ENCODE measurements at places on chromosomes 12 and 14.
A peak's percentile ranks its signal among the peaks of the same experiment; 100 is the strongest.

DNA sequence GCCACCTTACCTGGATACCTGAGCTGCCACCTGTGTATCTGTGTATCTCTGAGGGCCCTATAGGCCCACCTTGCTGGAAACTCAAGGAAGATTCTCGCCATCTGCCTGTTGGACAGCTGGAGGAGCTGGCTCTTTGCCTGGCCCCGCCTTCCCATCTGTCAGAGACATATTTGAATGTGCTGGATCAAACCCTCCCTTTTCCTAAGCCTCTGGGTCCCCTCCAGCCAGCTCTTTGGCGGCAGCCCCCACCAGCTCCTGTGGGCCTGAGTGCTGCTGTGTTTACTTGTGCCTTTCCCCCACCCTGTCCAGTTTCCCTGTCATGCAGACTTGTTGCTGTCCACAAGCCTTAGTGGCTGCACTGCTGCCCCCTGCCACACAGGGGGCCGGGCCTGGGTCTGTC, 55.9 kb upstream of the SRSF5 start:
- no peak for DNase-seq

GRCh38 chr12:93943780-93944179, 204.6 kb upstream of the PLXNC1 start:
- DNase-seq = no peak

- DNase-seq = no peak
Measured at GRCh38 chr14:99674776-99675381, 9.2 kb upstream of the CYP46A1 start.

DNA sequence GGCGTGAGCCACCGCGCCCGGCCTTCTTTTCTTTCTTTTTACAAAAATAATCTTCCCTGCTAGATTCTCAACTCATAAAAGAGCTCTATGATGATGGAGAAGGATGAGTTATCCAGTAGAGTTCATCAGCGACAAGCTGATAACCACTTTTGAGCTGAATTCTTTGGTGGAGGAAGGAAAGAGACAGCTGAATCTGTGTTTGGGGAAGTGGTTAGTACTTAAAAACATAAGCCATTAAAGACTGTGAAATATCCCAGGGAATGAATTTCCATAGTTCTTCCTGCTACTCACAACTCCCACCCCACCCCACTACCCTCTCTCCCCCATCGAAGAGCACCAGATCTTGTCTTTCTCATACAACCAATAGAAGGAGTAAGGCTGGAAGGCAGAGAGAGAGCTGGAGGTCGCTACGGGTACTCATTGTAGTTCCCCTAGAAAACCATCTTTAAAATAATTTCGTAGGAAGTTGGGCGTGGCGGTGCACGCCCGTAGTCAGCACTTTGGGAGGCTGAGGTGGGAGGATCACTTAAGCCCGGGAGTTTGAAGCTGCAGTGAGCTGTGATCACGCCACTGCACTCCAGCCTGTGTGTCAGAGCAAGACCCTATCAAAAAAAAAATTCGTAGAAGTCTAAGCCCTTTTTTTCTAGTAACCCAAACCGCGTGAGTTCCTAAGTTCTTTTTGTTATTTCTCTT, 647 bp upstream of the ESPL1 start:
- DNase-seq = peak; percentile 24

DNA sequence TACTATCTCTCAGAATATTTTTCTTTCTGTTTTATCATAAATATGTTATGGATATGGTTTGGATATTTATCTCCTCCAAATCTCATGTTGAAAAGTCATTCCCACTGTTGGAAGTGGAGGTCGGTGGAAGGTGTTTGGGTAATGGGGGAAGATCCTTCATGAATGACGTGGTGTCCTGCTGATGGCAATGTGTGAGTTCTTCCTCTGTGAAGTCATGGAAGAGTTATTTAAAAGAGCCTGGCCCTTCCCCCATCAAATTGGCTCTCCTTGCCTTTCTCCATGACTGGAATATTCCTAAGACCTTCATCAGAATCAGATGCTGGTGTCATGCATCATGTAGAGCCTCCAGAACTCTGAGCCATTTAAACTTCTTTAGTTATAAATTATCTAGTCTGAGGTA, 1291.6 kb downstream of the FSCB start:
- no peak for DNase-seq

DNA sequence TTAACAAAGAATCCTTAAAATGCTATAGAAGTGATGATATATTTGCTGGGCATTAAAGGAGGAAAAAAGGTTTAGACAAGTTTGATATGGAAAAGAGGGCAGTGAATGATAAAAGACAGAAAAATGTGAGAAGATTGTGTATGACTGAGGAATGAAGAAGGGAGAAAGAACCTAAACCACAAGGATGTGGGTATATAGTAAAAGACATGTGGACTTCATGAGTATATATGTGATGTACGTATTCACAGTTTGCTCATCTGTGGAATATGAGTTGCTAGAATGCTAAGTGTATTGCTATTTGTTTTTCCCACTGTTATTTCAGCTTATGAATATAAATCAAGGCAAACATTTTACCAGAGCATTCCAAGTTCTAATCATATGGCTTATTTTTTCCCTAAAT, 2.1 kb upstream of the SLC16A7 start:
- DNase-seq = no peak

DNA sequence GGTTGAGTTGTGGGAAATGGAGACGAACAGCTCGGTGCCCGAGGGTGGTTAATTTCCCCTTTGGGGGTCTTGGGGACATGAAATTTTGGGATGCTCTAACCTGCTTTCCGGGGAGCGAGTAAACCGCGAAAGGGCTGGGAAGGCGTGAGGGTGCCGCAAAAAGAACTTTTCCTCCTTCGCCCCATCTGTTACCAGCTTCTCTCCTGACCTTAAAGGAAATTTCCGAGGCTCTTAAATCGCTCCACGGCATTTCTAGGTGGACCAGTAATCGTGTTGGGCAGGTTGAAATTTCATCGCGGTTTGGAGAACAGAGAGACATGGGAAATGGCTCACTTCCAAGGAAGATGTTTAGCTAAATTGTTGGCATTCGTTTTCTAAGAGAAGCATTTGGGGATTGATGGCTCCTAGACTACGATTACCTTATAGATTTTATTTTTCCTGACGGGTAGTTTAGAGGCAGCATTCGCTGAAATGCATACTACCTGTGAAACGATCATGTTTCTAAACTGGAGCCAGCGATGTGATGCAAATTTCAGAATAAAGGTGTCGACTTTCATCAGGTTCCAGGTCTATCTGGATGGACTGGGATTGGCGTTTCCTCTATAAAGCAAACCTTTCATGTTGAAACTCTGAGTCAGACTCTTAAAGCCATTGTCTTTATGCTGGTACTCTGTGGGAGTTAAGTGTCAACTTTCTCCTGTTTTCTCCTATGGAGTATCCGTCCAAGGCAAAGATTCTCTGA, 414.5 kb downstream of the PCNX1 start:
- DNase-seq = no peak

DNA sequence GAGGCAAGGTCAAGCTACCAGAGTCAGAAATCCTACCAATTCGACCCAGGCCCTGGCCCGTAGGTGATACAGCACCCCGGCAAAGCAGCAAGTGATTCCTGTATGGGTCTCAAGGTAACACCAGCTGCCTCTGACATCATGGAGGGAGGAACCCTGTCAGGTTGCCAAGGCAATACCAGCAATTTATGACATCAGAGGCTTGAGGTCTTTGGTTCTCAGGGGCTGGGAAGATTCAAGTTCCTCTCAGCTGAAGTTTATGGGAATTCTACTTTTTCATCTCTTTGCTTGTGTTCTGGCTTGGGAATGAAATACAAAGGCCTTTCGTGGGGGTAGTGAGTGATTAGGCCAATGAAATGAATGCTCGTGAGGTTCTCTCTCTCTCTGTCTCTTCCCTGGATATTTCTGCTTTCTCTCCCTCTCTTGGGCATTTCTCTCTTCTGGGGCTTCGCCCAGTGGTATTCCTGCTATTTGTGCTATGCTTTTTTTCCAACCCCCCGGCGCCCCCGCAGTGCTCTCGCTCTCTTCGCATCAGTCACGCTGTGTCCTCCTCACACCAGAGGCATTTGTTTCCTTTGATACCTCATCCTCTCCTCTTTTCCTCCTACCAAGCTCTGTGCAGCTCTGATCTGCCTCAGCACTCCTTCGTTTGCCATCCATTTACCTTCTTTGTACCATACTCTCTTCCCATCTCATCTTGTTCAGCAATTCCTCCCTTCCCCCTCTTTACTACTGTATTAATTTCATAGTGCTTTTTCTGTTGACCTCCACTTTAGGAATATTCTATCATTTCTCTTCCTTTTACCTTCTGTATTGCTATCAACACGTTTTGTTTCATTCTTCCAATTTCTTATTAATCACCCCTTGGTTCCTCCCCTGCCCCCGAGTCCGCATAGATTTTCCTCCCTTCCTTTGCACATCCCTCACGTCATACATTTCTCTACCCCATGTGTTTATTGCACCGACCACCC, 2.9 kb downstream of the ZFHX2 start:
- DNase-seq = no peak

DNA sequence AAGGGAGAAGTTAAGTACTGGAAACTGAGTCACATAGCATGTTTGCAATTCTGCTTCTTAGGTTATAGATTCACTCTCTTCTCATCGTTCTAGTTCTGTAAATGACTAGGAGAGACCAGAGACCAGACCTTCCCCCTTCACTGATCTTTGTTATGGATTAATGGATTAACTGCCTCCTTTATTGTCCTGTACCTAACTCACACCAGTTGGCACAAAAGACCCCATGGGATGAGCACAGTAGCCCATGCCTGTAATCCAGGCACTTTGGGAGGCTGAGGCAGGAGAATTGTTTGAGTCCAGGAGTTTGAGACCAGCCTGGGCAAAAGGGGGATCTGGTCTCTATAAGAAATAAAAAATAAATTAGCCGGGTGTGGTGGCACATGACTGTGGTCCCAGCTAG, 20.8 kb downstream of the BCAT1 start:
- DNase-seq = no peak

DNA sequence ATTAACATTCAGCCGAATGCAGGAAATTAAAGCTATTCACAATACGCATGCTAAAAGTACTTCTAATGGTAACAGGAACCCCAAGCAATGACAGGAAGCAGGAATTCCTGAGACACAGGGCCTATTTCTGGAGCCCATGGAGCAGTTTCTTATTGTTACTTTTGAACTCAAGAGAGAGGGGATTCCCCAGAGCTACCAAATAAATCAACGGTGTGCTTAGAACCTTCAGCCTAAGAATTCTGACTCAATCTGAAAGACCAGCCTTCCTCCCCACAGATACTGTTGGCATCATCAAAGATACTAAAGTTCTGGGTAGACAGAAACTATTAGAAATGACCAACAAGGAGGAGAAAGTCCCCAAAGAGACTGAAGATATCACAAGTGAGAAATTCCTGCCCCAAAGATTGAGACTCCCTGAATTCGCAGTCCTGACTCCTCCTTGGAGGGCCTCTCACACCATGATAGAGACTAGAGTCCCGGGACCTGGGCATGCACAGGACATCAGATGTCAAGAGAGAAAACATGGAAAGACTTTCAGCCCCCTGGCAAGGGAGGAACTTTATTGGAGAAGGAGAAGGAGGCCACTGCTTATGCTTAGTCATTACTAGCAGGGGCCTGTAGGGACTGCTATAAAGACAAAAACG, 32.7 kb downstream of the RTRAF start:
- DNase-seq = no peak

- DNase-seq = no peak
Measured at GRCh38 chr12:76470028-76470939, 89.3 kb downstream of the OSBPL8 start.

GRCh38 chr14:34318014-34318413, 144.0 kb downstream of the SPTSSA start:
- DNase-seq = no peak

GRCh38 chr12:92110083-92110640, 35.5 kb downstream of the BTG1 start:
- no peak for DNase-seq

DNA sequence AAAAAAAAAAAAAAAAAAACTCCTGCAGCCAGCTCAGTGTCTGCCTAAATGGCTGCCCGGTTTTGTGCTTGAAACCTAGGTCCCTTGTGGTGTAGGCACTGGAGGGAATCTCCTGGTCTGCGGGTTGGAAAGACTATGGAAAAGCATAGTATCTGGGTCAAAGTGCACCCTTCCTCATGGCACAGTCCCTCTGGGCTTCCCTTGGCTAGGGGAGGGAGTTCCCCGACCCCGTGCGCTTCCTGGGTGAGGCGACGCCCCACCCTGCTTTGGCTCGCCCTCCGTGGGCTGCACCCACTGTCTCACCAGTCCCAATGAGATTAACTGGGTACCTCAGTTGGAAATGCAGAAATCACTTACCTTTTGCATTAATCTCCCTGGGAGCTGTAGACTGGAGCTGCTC, 14.3 kb downstream of the PTCSC3 start:
- no peak for DNase-seq

- peak; percentile 88 for DNase-seq
Measured at GRCh38 chr12:1594261-1595025, at the start of gene FBXL14. Gene FBXL14, minus strand, starts transcription at chr12:1594581. Its CDS starts 515 bp downstream, at chr12:1594066.

- DNase-seq = no peak
Measured at GRCh38 chr12:92729773-92730305, 27.1 kb downstream of the PLEKHG7 start.

GRCh38 chr12:104683831-104684503, 227.2 kb downstream of the CHST11 start:
- DNase-seq = peak; percentile 2

GRCh38 chr12:107335802-107336570, 242.6 kb upstream of the CRY1 start:
- DNase-seq = no peak

GRCh38 chr14:90400904-90401561, 4.2 kb downstream of the CALM1 start:
- no peak for DNase-seq

GRCh38 chr14:99602054-99602787, 1.8 kb downstream of the CCDC85C start:
- DNase-seq = no peak

GRCh38 chr12:78229591-78230101, 399.0 kb downstream of the NAV3 start:
- DNase-seq = no peak

DNA sequence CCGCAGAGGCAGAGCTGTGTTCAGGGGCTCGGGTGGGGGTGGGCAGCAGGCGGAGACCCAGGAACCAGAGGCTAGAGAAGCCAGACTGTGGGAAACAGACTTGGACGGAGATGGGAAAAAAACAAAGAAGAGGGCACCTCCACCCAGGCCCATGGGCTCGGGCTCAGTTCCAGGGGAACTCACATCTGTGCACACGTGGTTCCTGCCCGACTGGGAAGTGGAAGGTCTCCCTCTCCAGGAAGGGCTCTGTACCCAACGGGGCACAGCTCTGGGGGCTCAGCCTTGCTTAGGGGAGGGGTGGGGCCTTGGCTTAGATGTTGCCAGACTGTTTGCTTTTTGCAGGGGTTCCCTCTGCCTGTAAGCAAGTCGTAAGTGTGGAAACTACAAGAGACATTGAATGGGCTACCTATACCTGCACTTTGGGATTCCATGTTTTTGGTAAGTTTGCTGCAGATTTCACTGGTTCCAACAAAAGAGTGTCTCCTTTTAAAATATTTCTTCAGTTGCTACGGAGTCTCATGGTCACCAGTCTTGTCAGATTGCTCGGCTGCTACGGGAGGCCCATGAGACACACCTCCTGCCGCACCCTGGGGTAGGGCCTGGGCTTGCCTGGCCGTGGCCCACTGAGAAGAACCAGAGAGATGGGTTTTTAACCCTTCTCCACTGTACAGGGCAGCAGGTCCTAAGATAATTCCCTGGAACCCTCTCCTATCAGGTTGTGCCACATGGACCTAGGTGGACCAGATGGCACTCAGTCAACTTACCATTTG, 127.6 kb upstream of the EVL start:
- no peak for DNase-seq

GRCh38 chr14:76767681-76768656, 6.7 kb downstream of the VASH1 start:
- peak; percentile 55 for DNase-seq
